ENCODE measurements at places on chromosomes 1 and 21. TPM values are rescaled to one million over a fixed set of nuclear protein-coding genes. Genes with fewer than 3 reads are reported as not detected.

DNA sequence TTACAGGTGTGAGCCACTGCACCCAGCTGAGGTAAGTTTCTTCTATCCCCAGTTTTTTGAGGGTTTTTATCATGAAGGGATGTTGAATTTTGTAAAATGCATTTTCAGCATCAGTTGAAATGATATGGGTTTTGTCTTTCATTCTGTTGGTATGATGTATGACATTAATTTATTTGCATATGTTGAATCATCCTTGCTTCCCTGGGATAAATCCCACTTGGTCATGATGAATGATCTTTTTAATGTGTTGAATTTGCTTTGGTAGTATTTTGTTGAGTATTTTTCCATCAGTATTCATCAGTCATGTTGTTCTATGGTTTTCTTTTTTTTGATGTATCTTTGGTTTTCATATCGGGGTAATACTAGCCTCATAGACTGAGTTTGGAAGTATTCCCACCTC, 141.0 kb downstream of the RPS6KC1 start:
- no peaks in the 10 kb centered on the region for H3K4me1 ChIP-seq
- no peaks in the 10 kb centered on the region for H3K27me3 ChIP-seq
- DNase-seq, result no peak
- no peak overlapping the region for H3K4me3 ChIP-seq
- H3K27ac ChIP-seq, result no peak overlapping the region

CYB561D1 gene
- 15.8 TPM for total RNA-seq

NBPF4 gene
- not detected for total RNA-seq

ALX3 gene
- not detected for total RNA-seq

AKR7A3 gene
- 0.46 TPM for total RNA-seq

DNA sequence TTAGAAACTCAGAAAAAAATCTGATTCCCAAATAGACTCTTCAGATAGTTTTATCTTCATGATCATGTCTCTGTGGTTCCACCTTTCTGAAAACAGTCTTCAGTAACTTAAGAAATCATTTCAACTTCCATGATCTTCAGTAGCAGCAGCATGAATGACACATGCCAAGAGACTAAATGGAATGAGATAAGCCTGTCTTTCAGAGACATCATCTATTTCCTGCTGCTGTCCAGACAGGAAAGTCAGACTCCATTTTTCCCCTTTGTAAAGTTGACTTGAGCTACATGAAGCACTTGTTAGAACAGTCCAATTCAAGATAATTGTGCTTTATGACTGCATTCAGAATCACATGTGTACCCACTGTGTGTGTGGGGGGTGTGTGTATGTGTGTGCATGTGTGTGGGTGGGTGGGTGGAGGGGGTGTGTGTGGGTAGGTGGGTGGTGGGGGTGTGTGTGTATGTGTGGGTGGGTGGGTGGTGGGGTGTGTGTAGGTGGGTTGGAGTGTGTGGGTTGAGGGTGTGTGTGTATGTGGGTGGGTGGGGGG, 58.8 kb downstream of the CLIC4 start:
- H3K36me3 ChIP-seq, result no peaks in the 10 kb centered on the region
- DNase-seq, result no peak
- H3K4me3 ChIP-seq, result no peak overlapping the region
- H3K27ac ChIP-seq, result no peak overlapping the region
- H3K4me1 ChIP-seq, result peaks cover 4% of the 10 kb centered on the region

GRCh38 chr1:172895050-172895460, 155.7 kb downstream of the TNFSF18 start:
- H3K36me3 ChIP-seq, result no peaks in the 10 kb centered on the region
- H3K4me1 ChIP-seq, result peaks cover 58% of the 10 kb centered on the region
- no peak overlapping the region for H3K27ac ChIP-seq
- H3K4me3 ChIP-seq, result peak overlapping the region; percentile 87
- peaks cover 44% of the 10 kb centered on the region for H3K27me3 ChIP-seq

- DNase-seq, result no peak
- H3K4me1 ChIP-seq, result peaks cover 4% of the 10 kb centered on the region
- no peak overlapping the region for H3K27ac ChIP-seq
- H3K36me3 ChIP-seq, result no peaks in the 10 kb centered on the region
- peaks cover 25% of the 10 kb centered on the region for H3K27me3 ChIP-seq
Observed at GRCh38 chr1:63135174-63135512, 187.2 kb upstream of the FOXD3 start.

- no peaks in the 10 kb centered on the region for H3K36me3 ChIP-seq
- H3K4me1 ChIP-seq, result peaks cover 8% of the 10 kb centered on the region
- no peak for DNase-seq
- H3K27me3 ChIP-seq, result peaks cover 26% of the 10 kb centered on the region
Observed at GRCh38 chr1:109740615-109741373, at the start of gene GSTM3. Gene GSTM3, minus strand, starts transcription at chr1:109741038. Its CDS starts 751 bp downstream, at chr1:109740287.

- no peaks in the 10 kb centered on the region for H3K27me3 ChIP-seq
- H3K4me1 ChIP-seq, result peaks cover 98% of the 10 kb centered on the region
- H3K27ac ChIP-seq, result no peak overlapping the region
- peaks cover 3% of the 10 kb centered on the region for H3K36me3 ChIP-seq
Observed at GRCh38 chr1:15954316-15954715, 21.6 kb downstream of the ZBTB17 start.

GJB5 gene
- total RNA-seq, result not detected

- no peaks in the 10 kb centered on the region for H3K36me3 ChIP-seq
- H3K4me3 ChIP-seq, result no peak overlapping the region
Observed at GRCh38 chr21:35732788-35733187, 327.5 kb downstream of the SETD4 start.

LHX4 gene
- not detected for total RNA-seq

GRCh38 chr1:157691285-157691920, 9.2 kb downstream of the FCRL3 start:
- DNase-seq, result no peak
- no peaks in the 10 kb centered on the region for H3K27me3 ChIP-seq
- no peaks in the 10 kb centered on the region for H3K4me1 ChIP-seq
- H3K27ac ChIP-seq, result no peak overlapping the region

LAPTM5 gene
- total RNA-seq, result 281 TPM

GRCh38 chr1:12177999-12178441, 11.2 kb downstream of the TNFRSF1B start:
- H3K27me3 ChIP-seq, result no peaks in the 10 kb centered on the region
- H3K4me3 ChIP-seq, result peak overlapping the region; percentile 92
- H3K4me1 ChIP-seq, result peaks cover 89% of the 10 kb centered on the region
- H3K27ac ChIP-seq, result peak overlapping the region; percentile 98
- peak; percentile 94 for DNase-seq

DNA sequence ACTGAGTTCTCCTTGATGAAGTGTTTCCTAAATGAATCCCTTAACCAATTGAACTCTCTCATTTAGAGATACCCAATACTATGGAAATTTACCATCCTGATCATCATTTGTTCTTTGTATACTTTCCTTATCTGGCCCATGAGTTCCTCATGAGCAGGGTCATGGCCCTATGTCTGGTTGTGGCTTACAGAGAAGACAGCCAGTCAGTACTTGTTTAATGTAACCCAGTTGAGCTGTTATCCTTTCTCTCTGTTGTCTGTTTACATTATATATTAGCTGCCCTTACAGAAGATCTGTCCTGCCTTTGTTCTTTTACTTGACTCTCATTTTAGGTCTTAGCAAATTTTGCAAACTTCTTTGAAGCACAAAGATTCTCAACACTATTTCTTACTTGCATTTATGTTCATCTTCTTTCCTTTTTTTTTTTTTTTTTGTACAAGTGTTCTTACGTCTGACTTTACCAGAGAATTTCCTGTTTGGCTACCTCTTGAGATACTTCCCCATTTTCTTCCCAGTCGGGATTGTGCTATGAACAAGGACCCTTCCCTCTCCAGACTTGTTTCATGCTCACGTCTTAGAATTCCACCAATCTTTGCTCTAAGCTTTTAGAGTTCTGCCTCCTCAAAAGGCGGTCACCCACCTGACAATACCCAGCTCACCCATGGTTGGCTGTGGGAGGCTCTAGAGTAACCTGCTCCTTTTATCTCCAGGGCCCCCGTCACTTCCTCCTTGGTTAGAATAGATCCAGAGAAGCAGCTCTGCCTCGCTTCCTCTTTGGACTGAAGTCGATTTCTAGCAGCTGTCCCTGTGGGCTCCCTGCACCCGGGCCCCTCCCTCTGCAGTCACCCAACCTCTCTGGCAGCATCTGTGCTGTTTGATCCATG, 53.6 kb upstream of the RUNX1 start:
- H3K36me3 ChIP-seq, result peaks cover 2% of the 10 kb centered on the region
- peaks cover 11% of the 10 kb centered on the region for H3K4me1 ChIP-seq
- no peaks in the 10 kb centered on the region for H3K27me3 ChIP-seq
- H3K27ac ChIP-seq, result no peak overlapping the region

- DNase-seq, result no peak
- peaks cover 7% of the 10 kb centered on the region for H3K27me3 ChIP-seq
- H3K27ac ChIP-seq, result no peak overlapping the region
- no peak overlapping the region for H3K4me3 ChIP-seq
- peaks cover 11% of the 10 kb centered on the region for H3K4me1 ChIP-seq
Observed at GRCh38 chr1:61636814-61637213, 88.1 kb downstream of the TM2D1 start.

GRCh38 chr1:55555956-55556725, 341.0 kb upstream of the USP24 start:
- no peak overlapping the region for H3K27ac ChIP-seq
- H3K4me1 ChIP-seq, result no peaks in the 10 kb centered on the region

CD160 gene
- total RNA-seq, result not detected

GRCh38 chr1:240169188-240169587, 77.5 kb downstream of the FMN2 start:
- DNase-seq, result no peak
- H3K27me3 ChIP-seq, result no peaks in the 10 kb centered on the region
- H3K36me3 ChIP-seq, result no peaks in the 10 kb centered on the region
- no peak overlapping the region for H3K4me3 ChIP-seq
- no peak overlapping the region for H3K27ac ChIP-seq
- no peaks in the 10 kb centered on the region for H3K4me1 ChIP-seq

DNA sequence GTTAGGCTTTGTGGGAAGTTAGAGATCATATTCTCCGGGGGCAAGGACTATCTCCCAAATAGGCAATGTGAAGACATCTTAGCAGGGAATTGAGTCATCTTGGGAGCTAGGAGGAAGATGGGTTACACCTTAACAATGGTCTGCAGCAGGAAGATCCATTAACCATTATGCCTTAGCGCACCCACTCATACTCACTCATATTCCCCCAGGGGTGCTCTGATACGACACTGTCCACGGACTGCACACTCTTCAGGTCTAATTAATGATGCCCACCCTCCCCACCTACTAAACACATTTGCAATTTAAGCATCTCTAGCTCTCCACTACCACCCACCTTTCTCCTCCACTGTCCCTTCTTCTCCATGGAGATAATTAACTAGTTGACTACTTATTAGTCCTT, 857 bp upstream of the AK5 start:
- peak overlapping the region; percentile 66 for H3K4me3 ChIP-seq
- DNase-seq, result no peak
- H3K36me3 ChIP-seq, result no peaks in the 10 kb centered on the region

DNA sequence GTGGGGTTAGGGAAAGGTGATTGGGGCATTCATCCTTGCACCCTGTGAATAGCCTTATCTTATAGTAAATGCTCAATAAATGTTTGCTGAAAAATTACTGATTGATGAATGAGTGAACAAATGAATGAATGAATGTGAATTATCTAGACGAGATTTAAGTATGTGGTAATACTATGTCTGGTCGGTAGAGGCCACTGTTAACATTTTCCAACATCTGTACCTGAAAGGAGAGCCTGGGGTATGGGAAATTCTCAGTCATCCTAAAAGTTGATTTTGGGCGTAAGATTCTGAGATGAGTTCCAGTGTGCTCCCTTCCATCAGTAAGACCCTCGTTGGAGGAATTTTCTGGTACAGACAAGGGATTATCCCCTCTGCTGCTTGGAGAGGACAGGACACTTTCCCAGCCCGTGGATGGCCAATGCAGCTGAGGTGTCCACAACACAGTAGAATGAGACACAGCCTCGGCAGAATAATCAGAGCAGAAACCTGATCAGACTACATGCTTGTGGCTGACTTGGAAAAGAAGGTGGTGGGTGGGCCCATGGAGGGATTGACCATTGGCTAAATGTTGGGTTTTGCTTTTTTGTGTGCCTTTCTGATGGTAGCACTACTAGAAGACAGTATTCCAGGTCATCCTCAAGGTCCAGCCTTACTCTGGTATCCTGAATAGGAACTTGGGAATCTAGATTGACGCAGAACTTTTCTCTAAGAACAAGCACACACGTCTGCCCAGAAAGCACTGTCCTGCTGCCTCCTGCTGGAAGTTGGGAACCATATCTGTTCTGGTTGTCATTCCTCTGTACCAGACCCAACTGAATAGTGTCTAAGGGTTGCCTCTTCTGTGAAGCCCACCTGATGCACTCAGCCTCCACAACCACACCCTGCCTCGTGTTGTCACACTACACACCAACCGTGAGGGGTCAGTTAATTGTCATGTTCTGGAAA, 262.0 kb downstream of the TNR start:
- H3K36me3 ChIP-seq, result no peaks in the 10 kb centered on the region
- no peak overlapping the region for H3K4me3 ChIP-seq
- H3K4me1 ChIP-seq, result no peaks in the 10 kb centered on the region
- no peak for DNase-seq
- H3K27me3 ChIP-seq, result peaks cover 41% of the 10 kb centered on the region
- no peak overlapping the region for H3K27ac ChIP-seq

ARHGEF10L gene
- total RNA-seq, result not detected

NHLH1 gene
- 0.60 TPM for total RNA-seq

- no peaks in the 10 kb centered on the region for H3K36me3 ChIP-seq
- no peaks in the 10 kb centered on the region for H3K27me3 ChIP-seq
- H3K4me3 ChIP-seq, result no peak overlapping the region
- peaks cover 34% of the 10 kb centered on the region for H3K4me1 ChIP-seq
- no peak overlapping the region for H3K27ac ChIP-seq
- DNase-seq, result no peak
Observed at GRCh38 chr1:27368869-27369582, 2.3 kb upstream of the MAP3K6 start.

Measured in activated T-cell treated with anti-CD3 and anti-CD28 coated beads, Interleukin-2, amount 50 U/mL, for 72 hours (primary cell).